ENCODE measurements at places on chromosomes 7 and 10.

GRCh38 chr7:64888901-64889685 is 14.0 kb upstream of the ZNF273 start:
- no peak for DNase-seq

GRCh38 chr10:1598393-1599153 is 138.8 kb downstream of the ADARB2 start:
- no peak for DNase-seq

GRCh38 chr7:123028339-123028738 is 32.8 kb upstream of the TAS2R16 start:
- DNase-seq, result no peak

DNA sequence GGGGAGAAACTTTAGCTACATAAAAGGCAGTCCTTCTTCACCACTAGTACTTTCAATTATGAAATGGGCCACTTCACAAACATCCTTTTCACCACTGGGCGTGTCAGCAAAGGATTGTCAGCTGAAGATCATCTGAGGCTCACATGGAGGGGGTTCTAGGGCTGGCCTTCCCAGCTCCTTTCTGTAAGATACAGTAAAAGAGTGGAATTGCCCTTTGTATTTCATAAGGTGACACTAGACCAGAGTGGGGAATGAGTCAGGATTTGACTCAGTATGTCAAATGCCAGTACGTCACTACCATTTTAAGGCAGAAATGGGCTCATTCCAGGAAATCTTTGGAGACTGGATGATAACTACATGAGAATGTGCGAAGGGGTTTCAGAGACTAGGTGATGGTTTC is 21.2 kb upstream of the BLOC1S2 start:
- no peak for DNase-seq

- DNase-seq, result no peak
Measured at GRCh38 chr7:139060695-139061237, 24.9 kb upstream of the ZC3HAV1L start.

DNA sequence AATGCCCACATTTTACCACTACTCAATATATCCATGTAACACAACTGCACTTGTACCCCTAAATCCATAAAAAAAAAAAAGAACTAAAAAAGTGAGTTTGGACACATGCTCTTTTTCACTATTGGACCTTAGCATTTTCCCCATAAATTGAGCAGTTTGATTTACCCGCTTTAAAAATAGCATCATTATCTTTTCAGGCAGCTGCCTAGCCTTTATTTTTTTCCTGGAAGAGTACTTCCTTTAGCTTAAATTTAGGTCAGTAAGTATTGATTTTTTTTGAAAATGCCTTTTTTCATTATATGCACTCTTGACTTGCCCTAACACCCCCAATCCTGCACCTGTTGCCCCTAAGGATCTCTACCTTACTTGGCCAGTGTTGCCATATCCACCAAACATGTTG is 5.3 kb upstream of the NT5C3A start:
- DNase-seq, result no peak

GRCh38 chr10:124033887-124034218 is 59.5 kb downstream of the CHST15 start:
- no peak for DNase-seq

DNA sequence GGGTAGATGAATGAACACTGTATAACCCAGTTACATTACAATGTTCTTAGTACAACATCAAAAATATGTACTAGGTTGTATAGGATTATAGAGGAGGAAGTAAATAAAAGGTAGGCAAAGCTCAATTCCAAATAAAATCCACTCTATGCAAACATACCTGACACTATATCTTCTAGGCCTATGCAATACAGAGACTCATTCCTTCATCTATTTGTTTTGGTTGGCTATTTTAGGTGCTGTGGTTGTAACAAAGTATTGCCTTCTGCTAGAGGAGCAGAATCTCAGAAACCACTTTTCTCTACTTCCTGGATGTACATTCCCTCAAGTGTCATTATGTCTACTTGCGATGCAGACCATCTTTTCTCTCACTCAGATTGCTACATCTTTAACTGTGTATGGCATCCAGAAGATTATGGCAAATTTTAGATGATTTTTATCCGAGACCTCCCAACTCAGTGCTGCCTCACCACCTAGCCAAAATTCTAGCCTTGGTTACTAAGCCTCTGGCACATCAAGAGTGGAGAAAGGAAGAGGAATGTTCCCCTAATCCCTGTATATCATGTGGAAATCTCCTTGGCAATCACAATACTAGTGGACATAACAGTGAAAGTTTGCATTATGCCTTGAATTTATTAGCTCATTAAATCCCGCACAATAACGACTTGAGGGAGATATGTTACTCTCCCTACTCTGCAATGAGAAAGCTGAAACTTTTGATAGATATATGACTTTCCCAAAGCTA is 5.5 kb upstream of the TFPI2 start:
- no peak for DNase-seq

DNA sequence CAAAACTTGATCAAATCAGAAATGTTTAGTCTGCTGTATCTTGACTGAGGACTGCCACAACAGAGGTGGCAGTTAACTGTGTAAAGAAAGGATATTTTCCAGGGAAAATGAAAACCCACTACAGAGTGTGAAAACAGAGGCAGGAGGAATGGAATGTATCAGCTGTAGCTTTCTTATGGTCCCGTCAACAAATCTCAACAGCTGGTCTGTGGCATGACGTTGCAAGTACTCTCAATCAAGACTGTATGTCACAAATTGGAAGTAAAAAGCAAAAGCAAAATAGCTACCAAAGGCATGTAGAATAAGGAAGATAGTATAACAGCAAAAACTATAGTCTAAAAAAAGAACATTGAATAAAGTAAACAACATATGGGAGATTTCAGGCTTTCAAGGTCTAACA is 123.5 kb downstream of the KMT2C start:
- DNase-seq, result no peak

DNA sequence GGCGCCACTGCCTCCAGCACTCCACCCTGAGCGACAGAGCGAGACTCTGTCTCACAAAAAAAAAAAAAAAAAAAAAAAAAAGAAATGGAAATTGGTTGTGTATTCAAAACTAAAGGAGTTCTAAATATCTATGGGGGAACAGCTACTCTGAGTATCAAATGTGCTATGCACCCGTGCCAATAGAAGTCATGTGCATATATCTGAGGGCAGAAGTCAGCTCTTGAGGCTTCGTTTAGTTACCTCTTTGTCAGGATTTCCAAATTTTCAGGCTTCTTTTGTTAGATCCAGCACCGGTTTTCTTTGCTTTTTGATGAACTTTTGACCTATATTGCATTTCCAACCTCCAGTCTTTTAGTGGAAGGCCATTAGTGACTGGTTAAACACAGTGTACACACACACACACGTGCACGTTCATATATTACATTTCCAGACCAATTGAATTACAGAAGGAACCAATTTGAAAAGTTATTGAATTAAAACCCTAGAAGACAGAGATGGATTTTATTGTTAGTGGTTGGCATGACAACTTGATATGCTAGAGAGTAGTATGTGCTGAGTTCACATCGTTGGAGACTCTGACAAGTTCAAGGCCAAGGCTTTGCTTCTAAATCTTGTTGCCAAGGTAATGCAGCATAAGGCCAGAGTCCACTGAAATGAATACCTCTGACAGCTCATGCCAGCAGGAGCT is 33.1 kb upstream of the ADD3 start:
- DNase-seq, result no peak

- DNase-seq, result no peak
Measured at GRCh38 chr10:96625173-96625572, 38.4 kb upstream of the TM9SF3 start.

DNA sequence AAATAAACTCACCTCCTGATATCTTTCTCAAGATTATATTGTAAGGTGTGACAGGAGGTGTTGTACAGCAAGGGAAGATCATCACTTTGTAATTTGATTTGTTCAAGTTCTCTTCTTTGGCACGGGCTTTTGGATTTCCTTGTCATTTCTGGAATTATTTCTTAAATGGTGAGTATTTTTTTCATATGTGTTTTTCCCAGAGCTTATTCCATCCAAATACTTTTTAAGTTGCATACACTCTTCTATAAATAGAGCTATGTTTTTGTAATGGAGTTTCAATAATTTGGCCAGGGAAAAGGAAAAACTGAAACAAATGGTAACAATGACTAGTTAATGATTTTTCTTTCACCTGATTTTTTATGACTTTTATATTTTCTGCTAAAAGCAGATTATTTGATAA is 92.5 kb downstream of the CFAP58 start:
- no peak for DNase-seq

- DNase-seq, result no peak
Measured at GRCh38 chr10:86522510-86522855, 891 bp upstream of the WAPL start.

DNA sequence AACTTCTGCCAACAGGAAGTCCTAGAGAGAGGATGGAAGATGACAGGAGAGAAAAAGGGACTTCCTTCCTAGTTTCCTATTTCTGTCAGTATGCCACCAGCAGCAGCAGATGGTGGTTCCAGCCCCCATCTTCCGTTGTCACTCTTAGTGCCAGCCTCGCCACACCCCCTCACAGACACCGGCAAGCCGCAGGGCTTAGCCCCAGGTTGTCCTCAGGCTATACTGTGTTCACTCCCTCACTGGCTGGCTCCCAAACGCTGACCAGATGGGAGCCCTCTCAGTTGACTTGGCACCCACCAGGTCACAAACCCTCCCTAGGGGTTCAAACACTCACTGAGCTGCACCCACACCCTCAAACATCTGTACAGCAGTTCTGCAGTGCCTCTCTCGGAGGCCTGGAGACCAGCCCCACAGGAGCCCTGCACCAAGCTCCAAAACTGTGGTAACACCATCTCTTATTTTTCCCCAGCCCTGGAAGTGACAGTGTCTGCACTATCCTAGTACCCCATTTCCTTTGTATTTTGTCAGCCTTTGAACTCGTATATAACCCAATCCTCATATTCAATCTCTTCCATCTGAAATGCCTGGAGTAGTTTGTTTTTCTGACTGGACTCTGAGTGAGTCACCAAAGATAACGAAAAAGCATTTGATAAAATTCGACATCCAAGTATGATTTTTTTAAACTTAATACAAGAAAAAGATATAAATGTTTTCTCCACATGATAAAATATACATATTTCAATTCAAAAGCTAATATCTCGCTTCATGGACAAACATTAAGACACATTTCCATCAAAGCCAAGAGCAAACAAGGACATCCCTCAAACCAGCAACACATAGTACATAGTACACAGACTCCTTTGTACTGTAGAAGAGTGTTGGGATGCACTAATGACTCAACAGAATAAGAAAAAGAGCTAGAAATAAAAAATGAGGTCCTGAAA is 34.5 kb downstream of the SMURF1 start:
- no peak for DNase-seq

GRCh38 chr7:28329661-28330363 is 82.5 kb upstream of the CREB5 start:
- no peak for DNase-seq

- DNase-seq, result no peak
Measured at GRCh38 chr10:8738987-8739386, 684.5 kb downstream of the GATA3 start.

- DNase-seq, result no peak
Measured at GRCh38 chr10:75034131-75034512, 77.3 kb upstream of the SAMD8 start.

DNA sequence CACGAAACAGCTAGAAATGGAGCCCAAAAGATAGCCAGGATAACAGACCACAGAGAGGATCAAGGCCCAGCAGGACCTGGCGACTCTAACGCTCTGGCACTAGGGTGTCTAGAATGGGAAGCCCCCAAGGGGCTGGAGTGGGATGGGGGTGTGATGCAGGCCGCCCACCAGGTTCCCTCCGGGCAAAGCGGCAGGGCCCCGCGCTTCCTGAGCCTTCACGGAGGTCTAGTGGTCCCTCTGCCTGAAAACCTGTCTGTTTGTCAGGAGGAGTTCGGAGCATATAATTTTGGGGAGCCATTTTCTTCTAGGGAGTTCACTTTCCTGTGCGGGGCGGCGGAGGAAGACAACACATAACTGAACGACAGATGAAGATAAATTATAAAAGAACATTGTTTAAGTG is 48.2 kb upstream of the FXYD4 start:
- DNase-seq, result no peak

DNA sequence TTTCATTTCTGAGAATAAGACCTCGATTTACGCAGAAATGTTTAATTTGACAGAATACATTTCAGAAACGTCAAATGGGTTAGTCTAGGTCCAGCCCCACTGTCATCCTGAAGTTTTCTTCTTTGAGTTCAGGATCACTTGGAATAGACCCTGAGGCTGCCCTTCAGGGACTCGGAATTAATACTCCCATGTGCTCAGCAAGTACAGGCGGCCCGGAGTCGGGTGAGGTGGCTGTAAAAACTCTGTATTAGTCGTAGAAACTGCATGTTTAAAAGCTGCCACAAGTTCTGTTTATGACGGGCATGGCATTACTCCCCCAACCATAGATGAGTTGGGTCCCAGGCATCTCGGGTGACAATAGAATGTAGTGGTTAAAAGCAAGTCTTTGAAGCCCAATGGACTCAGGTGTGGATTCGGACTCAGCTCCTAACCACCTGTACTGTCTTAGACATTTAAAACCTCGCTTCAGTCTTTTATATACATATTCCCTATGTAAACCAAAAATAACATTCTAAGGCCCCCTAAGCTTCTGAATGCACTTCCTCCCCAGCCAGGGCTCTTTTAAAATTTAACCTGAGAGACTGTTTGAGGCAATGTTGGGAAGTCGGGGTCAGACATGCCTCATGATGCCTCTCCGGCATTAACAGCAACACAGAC is 216.3 kb downstream of the ADARB2 start:
- DNase-seq, result no peak

GRCh38 chr10:17429490-17429889 is 24.9 kb downstream of the ST8SIA6 start:
- DNase-seq, result no peak

DNA sequence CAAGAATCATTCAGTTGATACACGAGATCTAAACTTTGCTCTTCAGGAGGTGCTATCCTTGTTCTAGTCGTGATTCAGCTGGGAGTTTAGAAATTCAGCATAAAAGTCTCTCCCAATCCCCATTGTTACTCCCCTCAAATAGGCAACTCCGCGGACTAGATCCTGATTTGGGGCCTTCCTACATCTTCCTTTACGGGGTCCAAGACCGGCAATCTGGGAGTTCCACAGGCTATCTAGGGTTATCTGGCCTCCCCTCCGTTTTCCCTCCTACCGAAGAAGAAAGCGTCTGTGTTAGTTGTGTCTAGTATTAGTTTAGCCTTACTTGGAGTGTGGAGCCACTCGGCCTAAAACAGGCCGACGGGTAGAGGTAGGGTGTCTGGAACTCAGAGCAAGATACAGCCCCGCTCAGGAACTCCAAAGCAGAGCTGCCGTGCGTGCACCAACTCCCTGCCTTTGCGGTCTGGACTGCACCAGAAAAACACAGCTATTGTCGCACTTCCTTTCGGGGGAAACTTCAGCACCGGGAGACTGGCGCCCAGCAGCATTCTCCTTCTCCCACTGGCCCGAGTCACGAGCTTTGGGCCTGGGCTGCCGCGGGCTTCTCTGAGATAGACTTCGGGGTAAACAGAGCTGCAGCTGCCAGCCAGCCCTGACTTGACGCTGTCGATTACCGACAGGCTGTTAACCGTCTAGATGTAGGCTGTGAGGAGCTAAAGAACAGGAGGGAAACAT is 1.5 kb upstream of the DLX5 start:
- DNase-seq, result no peak

- DNase-seq, result no peak
Measured at GRCh38 chr10:50387732-50388073, 136.4 kb upstream of the ASAH2 start.

- DNase-seq, result no peak
Measured at GRCh38 chr7:132131196-132131595, 445.1 kb downstream of the PLXNA4 start.

GRCh38 chr7:117119192-117119924 is 166.1 kb downstream of the ST7 start:
- DNase-seq, result peak; percentile 59

All from stimulated activated CD8-positive, alpha-beta memory T cell treated with anti-CD3 and anti-CD28 coated beads, Interleukin-2, amount 100 ng/mL, for 1 hour (primary cell).